Activated CD8-positive, alpha-beta memory T cell treated with anti-CD3 and anti-CD28 coated beads, Interleukin-2, amount 10 ng/mL, durations not matched to agents 7 days and 5 days (primary cell): ENCODE measurements at places on chromosomes 1 and 21. TPM values are rescaled to one million over a fixed set of nuclear protein-coding genes. Genes with fewer than 3 reads are reported as not detected.

DNA sequence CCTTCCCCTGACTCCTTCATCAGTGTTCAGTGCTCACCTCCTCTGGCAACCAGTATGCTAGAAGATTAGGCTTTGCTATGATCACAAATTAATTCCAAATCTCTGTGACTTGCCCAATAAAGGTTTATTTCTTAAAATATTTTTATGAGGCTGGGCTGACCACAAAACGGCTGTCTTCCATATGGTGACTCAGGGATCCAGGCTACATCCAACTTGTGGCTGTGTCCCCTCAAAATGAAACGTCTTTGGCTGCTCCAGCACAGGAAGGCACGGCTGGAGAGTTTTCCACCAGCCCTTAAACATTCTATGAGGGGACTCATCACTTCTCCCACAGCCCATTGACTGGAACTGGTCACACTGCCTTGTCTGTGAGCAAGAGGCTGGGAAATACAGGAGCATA is 131.5 kb downstream of the HUNK start:
- no peak for DNase-seq

GRCh38 chr1:147641695-147642592 is 28.4 kb downstream of the ACP6 start:
- DNase-seq, result peak; percentile 58

GRCh38 chr1:214857716-214858115 is 224.8 kb upstream of the KCNK2 start:
- DNase-seq, result no peak

GRCh38 chr1:219952361-219952760 is 24.0 kb upstream of the SLC30A10 start:
- no peak for DNase-seq

DNA sequence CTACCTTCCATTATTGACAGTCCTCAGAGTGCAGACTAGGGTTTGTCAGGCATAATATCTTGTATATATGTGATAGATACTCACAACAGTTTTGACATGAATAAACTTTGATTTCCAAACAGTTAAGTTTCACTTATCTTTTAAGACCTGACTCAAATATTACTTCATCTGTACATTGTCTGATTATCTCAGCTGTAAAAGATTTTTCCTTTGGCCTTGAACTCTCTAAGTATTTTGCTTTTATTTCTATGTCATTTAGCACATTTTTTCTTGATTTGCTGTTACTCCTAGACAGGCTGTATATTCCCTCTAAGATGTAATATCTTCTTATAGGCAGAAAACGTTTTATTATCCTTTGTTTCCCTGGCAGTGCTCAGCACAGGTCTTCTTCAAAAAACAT is 65.6 kb upstream of the DMRTA2 start:
- DNase-seq, result no peak

DNA sequence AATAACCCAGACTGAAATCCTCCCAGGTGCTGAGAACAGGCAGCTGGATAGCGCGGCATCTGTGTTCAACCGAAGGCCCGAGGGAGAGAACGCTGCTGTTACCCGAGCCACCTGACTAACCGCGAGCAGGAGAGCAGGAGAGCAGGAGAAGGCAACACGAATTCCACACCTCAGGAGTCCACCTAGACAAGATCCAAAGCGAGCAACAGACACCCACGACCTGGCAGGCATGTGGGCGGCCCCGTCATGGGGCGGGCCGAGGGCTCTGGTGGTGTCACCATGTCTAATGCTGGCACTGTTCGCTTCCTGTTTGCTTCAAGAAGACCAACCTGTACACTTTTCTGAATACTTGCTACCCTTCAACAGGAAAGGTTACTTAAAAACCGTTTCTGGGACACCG is 20.9 kb upstream of the SPATC1L start:
- DNase-seq, result no peak

GRCh38 chr1:34846265-34846664 is 13.3 kb downstream of the SMIM12 start:
- DNase-seq, result no peak

GRCh38 chr1:94345148-94345721 is 73.0 kb upstream of the ABCD3 start:
- no peak for DNase-seq

DNA sequence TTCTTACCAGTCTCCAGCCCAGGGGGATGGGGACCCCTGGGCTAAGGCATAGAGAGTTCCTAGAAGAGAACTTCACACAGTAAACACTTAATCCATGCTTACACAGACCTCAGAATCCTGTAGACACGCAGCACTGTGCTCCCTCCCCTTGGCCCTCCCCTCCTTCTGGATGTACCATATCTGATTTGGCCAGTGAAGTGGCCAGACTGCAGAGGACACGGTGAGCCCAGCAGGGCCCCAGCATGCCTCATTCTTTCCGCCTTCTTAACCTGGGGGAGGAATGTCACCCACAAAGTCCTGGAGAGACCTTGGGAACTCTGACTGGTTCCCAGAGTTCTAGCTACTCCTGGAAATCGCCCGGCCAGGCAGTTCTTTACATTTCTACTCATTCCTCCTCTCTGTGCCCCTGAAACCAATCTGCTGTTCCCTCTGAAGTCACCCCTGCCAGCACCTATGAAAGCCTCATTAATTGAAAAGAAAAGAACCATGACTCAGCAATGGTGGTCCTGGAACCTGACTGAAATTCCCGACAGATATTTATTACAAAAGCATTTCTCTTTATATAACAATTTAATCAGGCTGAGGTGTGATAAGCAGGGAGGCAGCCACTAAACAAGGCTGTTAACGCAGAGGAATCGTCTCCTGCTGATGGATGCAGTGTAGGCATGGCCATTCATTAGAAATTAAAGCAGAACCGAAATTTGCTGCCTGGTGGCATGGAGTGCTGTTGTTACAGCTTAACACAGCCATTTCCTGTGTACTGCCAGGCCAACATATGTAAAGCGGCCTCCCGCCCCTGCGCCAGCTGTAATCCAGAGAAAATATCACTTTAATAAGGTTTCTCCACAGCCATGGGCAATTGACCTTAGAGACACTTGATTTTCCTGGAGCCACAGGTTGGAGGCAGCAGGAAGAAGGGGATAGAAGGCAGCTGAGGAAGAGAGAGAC is 74.6 kb upstream of the KCND3 start:
- no peak for DNase-seq

DNA sequence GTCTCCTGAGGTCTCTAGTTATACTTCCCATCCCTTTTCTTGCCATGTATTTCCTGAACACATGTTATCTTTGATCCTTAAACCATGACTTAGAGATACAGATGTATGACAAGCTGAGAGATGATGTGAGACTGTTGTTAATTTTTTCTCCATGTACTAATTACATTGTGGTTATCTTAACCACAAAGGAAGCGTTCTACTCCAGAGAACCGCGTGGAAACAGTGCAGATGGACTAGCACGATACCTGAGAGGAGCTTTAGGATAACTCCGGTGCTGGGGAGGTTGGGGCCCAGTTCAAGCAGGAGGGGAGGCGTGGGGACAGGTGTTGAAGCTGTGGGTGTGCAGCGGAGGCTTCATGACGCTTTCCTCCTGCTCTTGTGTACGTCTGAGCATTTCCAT is 17.5 kb downstream of the PDE9A start:
- no peak for DNase-seq

GRCh38 chr1:114618606-114619005 is 37.2 kb upstream of the BCAS2 start:
- DNase-seq, result no peak

- DNase-seq, result no peak
Measured at GRCh38 chr21:41443562-41443961, 17.5 kb downstream of the MX1 start.

DNA sequence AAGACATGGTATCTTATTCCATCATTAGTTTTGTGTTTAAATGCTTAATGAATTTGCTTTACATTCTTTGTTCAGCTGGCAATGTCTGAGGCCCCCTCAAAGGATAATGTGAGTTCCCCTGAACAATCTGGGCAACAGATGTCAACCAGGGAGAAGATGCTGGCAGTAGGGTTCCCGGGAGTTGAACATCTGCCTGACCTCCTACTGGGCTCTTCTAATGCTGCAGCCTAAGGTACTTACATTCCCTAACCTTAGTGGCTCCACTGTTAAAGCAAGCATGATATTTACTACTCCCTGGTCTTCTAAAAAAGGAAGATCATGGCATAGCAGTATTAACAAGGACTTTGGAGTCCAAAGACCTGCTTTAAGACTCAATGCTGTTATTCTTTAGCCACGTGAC is 574.9 kb upstream of the NR5A2 start:
- DNase-seq, result no peak

GRCh38 chr1:94550800-94551241 is 9.3 kb upstream of the F3 start:
- DNase-seq, result no peak

DNA sequence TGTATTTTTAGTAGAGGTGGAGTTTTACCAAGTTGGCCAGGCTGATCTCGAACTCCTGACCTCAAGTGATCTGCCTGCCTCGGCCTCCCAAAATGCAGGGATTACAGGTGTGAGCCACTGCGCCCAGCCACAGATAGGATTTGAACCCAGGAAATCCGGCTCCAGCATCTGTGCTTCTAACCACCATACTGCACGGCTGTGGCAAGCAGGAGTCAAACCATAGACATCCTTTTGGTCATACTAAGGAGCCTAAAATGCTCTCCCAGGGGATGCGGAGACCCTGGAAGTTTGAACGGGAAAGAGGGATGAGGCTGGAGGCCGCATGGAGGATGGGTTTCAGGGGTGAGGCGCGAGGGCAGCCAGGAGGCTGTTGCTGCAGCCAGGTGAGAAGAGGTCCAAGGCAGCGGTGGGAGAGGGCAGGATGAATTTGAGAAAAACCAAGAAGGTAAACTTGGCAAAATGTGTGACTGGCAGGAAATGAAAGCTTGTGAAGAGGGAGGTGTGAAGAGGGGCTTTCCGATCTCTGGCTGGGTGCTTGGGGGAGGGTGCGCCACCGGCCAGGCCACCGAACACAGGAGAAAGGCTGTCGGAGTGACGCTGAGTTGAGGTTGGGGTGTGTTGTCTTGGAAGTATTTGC is 24.0 kb upstream of the CDK18 start:
- peak; percentile 79 for DNase-seq

GRCh38 chr1:210586771-210587170 is 258.1 kb downstream of the HHAT start:
- no peak for DNase-seq

GRCh38 chr1:212215910-212216309 is 69.3 kb upstream of the PPP2R5A start:
- DNase-seq, result no peak

DNA sequence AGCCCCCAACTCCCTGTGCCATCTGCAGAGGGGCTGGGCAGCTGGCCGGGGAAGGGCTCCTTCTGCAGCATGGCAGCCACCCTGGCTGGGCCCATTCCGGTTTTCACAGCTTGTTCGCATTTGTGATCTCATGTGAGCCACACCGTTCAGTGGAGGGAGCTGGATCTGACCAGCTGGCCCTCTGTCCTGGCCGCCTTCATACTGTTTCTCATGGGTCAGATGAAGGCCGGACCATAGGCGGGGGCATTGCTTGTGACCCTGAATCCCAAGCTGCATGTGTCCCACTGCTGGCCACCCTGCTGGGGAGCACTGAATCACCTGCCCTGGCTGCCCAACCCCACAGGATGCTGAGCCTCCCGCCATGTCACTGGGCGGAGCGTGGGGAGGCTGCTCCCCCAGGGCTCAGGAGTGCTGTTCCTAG is 36.4 kb upstream of the PRSS38 start:
- DNase-seq, result no peak

DNA sequence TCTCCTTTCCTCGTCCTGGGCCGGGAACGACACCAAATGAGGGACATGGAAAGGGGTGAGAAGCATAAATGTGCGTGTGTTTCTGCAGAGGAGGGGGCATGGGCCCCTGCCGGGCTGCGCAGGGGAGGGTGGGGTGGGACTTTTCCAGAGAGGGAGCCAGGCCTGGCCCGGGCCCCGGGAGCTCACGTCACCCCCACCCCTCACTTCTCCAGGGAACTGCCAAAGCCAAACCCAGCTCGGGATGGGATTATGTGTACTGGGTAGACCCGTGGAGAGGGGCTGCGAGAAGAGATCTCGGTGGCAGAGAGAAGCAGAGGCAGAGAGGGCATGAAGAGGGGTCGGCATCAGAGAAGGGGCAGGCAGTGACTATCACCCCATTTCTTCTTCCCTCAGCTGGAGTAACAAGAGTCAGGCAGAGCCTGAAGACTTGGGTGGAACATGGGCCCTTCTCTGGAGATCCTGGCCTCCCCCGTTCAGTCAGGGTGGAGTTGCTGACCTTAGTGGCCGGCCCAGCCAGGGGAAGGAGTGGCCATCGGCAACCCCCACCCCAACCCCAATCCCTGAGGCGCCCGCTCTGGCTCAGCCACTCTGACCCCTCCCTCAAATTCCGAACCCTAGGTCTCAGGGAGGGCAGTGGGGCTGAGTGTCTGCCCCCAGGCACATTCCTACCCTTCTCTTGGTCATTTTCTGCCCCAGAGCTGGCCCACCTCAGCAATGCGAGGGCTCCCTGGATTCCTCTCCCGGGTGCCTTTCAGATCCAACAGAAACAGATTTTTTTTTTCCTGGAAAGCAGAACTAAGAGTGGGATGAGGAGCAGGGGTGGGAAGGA is 1.2 kb downstream of the ADAMTSL4 start:
- DNase-seq, result no peak

DNA sequence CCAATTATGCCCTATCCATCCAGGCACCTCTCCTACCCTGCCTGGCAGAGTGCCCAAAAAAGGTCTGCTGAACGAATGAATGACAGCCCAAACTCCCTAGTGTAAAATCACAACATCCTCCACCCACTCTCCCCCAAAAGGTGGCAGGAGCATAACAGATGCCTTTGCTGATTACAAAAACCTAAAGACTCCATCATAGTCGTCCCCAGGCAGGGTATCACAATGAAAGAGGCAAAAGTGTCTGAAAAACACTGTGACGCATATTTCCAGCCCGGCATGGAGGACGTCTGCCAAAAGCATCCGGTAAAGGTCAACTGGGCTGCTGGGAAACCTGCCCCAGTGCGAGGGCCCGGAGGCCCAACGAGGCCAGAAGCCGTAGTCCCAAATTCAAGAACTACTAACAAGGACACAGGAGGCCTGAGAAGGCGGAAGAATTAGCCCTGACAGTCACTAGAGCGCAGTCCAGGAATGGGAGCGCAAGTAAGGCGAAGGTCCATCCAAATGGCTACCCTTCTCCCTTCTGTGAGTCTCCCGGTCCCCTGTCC is 576 bp downstream of the SMIM12 start:
- DNase-seq, result peak; percentile 56

DNA sequence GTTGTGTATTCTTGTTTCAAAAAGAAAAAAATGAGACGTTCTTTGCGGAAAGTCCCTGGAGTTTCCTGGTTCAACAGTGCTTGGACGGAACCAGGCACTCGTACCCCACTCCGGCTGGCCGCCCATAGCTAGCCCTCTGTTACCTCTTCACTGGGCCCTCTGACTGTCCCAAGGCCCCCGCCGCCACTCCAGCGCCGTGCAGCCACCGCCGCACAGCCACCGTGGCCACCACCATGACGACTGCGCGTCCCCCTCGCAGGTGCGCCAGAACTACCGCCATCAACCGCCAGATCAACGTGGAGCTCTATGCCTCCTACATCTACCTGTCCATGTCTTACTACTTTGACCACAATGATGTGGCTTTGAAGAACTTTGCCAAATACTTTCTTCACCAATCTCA is 9.6 kb downstream of the SNIP1 start:
- no peak for DNase-seq

GRCh38 chr1:17795081-17795809 is 40.1 kb downstream of the ACTL8 start:
- DNase-seq, result no peak

Gene F5
- total RNA-seq, result 3.1 TPM

Gene DISP3
- total RNA-seq, result 0.54 TPM

Gene TRIM62
- 13.0 TPM for total RNA-seq

Gene RPE65
- total RNA-seq, result not detected

Gene EFNA3
- 2.8 TPM for total RNA-seq

Gene ATP6V1G3
- total RNA-seq, result not detected

Gene LRRC7
- total RNA-seq, result not detected

Gene TMEM125
- total RNA-seq, result not detected

Gene GALNT2
- 25.0 TPM for total RNA-seq

Gene BEND5
- 1.9 TPM for total RNA-seq

Gene CFAP141
- not detected for total RNA-seq

Gene SEMA4A
- total RNA-seq, result 30.6 TPM
